Activated T-cell treated with anti-CD3 and anti-CD28 coated beads for 1 hour (primary cell): ENCODE measurements at places on chromosomes 13 and 19.

- DNase-seq: peak; percentile 87
Measured at GRCh38 chr19:17305517-17306284, at the start of gene MRPL34. Gene MRPL34, plus strand, starts transcription at chr19:17305872. Its CDS starts 21 bp downstream, at chr19:17305893.

GRCh38 chr13:41259875-41260501 is 3.4 kb downstream of the MTRF1 start:
- no peak for DNase-seq

GRCh38 chr13:78121459-78122348 is 203.1 kb upstream of the EDNRB start:
- no peak for DNase-seq

- DNase-seq: no peak
Measured at GRCh38 chr13:113182046-113182445, 23.6 kb downstream of the PROZ start.

DNA sequence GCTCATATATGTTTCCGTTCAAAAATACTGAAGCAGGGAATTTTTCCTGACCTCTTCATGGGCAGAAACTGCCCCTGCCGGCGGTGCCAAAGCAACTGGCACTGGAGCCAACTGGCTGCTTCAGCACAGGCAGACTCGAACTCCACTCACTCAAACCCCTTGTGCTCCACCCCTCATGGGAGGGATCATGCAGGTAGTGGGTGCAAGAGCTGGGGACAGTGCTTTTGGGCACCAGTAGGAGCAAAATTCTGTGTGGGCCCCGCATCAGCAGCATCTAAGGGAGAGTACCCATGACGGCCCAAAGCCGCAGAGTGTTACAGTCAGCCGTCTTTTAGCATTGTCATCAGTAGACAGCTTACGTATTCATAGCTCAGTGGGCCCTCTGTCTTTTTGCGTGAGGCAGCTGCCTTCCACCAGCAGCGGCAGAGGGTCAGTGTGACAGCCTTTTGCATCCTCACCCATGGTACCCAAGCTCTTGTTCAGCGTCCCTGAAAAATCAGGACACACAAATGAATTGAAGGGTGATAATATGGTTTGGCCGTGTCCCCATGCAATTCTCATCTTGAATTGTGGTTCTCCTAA is 393.8 kb downstream of the SLITRK6 start:
- no peak for DNase-seq

GRCh38 chr13:66138172-66138811 is 1091.8 kb downstream of the PCDH9 start:
- DNase-seq: no peak

DNA sequence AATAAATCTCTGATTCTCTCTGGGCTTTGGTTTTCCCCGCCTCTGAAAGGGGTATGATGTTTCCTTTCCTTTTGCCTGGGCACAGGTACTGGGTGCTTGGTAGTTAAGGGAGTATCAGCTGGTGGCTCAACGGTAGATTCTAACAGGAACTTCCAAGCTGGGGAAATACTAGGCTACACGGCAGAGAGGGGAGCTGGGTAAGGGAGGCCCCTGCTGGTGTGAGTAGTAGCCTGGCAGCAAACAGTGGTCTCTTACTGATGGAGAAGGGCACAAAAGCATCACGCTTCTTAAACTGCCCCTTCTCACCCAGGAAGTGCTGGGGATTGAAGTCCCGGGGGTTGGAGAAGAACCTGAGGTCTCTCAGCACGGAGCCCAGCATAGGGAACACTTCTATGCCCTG is 26.9 kb upstream of the CYP2A7 start:
- DNase-seq: peak; percentile 23

DNA sequence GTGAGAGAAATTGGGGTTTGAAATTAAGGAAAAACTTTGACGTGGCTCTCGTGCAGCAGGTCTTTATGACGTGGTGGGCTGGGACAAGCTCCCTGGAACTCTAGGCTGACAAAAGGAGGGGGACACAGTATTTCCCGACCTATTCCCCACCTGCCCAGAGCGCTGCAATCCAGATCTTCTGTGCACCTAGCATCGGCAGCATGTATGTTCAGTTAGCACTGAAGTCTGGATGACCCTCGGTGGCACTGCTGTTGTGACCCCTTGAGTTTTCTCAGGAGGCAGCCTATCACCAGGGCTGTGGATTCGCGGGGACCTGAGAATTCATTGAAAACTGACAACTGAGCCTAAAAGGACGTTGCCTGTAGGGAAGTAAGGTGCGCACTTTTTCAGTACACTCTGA is 9.1 kb upstream of the ZNF536 start:
- DNase-seq: no peak

DNA sequence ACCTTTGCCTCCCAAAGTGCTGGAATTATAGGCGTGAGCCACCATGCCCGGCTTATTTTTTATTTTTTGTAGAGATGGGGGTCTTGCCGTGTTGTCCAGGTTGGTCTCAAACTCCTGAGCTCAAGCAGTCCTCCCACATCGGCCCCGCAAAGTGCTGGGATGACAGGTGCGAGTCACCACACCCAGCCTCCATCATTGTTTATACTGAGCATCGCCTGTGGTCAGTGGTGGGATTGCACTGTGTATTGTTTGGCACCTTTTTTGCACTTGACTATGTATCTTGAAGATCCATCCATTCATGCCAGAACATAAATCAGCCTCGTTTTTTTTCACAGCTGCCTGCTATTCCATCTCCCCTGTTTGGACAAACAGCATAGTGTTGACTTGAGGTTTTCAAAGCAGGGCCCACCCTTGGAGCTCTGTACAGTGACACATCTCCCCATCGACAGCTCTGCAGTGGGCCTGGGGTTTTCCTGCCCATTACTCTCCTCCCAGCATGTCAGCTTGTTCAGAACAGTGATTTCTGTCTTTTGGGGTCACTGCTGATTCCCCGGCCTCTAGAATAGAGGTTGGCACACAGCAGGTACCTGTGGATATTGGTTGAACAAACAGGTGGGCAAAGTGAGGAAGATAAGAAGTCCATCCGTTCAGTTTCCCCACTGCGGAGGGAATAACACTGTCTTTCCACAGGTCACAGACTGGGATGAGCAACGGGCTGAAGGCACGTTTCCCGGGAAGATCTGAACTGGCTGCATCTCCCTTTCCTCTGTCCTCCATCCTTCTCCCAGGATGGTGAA is 8.2 kb upstream of the UPK1A start:
- no peak for DNase-seq

GRCh38 chr13:99425485-99426341 is 75.6 kb upstream of the TM9SF2 start:
- no peak for DNase-seq

- no peak for DNase-seq
Measured at GRCh38 chr19:17078920-17079709, 3.5 kb downstream of the MYO9B start.

DNA sequence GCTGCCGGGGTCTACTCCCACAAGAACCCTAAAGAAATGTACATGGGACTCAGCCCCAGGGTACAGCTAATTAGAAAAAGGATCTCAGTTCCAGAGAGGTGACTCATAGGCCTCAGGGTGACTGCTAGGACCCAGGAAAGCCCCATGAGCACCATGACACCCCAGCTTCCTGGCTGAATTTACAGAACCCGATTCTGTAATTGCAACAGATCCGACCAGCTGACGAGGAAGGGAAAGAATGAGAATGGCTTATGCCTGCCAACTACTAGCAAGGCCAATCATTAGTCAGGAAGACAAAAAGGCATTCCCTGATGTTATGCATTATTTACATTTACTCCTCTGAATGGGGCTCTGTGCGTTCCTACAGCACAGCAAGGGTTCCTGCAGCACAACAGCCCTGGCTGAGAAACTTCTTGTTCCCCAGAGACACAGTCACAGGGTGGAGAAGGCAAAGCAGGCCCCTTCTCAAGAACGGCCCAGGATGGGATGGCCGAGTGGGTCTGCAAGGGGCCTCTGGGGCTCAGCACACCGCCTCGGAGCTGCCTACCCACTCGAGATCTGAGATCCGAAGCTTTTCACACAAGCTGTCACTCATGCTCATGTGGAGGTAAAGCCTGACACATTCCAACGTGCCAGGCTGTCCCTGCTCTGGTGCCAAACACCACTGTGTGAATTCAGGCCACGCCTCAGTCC is 27.2 kb downstream of the PBX4 start:
- peak; percentile 28 for DNase-seq

- DNase-seq: peak; percentile 47
Measured at GRCh38 chr19:35828692-35829301, 16.2 kb upstream of the PRODH2 start.

DNA sequence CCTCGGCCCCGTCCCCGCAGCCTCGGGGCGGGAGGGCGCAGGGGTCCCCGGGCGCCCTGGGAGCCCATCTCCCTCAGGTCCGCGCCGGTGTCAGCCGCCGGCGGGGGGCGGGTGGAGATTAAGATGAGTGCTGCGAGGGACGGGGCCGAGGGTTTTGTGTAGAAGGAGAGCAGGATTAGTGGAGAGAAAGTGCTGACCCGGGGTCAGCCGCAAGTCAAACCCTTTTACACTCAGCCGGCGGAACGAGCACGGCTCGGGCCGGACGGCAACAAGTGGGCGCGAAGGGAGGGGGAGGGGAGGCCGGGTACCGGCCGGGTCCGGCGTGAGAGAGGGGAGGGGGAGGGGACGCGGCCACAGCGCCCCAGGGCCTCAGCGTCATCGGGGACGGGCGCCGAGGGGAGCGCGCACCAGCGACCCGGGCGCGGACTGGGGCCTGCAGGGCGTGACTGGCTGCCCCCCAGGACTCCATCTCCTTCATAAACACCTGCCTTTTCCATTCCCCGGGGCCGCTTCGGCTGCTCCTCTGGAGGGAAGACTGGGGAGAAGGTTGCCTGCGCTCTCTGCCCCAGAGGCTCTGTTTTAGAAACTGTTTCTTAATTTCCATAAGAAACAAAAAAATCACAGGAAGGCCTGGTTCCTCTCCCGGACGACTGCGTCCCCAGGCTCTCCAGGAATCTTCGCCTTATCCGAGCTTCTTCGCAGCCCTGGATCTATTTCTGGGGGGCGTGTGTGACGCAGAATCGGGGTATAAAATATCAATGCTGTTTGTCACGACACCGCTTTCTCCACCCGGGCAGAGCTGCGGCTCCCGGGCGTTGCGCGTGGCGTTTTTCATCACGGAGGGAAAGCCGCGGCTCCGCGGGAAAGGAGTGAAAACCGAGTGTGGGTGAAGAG is 6.5 kb downstream of the SOX1 start:
- no peak for DNase-seq

DNA sequence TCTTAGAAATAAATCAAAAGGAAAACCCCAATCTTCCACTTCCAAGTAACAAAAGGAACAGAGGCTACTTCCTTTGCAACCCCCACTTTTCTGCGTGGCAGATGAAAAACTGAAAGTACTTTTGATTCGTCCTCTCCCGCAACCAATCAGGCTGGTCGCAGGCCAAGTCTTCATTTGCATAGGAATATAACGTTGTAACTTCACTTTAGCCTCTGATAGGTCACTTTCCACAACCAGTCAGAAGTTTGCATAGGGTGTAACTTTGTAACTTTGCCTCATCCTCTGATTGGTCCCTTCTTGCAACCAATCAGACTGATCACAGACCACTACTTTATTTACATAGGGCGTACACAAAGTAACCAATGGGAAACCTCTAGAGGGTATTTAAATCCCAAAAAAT is 37.2 kb downstream of the TGDS start:
- no peak for DNase-seq

- DNase-seq: no peak
Measured at GRCh38 chr19:37537391-37537947, 30.7 kb downstream of the ZNF793 start.

GRCh38 chr19:5217171-5217570 is 123.4 kb downstream of the PTPRS start:
- no peak for DNase-seq

GRCh38 chr19:2282062-2282861 is at the start of gene PEAK3:
Gene PEAK3, minus strand, starts transcription at chr19:2282175. Its CDS starts 1,244 bp downstream, at chr19:2280931.
- DNase-seq: no peak

DNA sequence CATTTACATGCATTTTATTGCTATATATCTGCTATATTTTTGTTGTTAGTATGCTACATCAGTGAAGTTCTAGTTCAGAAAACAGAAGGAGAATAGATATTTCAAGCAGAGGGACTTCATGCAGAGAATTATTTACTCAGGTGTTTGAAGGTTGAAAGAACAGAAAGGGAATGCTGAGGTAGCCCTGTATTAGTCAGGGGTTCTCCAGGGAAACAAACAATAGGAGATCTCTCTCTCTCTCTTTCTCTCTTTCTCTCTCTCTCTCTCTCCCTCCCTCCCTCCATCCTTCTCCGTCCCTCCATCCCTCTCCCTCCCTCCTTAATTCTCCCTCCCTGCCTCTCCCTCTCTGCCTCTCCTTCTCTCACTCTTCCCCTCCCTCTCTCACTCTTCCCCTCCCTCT is 114.3 kb upstream of the TDRD3 start:
- DNase-seq: no peak

- no peak for DNase-seq
Measured at GRCh38 chr19:46622118-46622446, 2.8 kb downstream of the PTGIR start.

- no peak for DNase-seq
Measured at GRCh38 chr13:47415048-47415447, 518.2 kb upstream of the HTR2A start.

- DNase-seq: no peak
Measured at GRCh38 chr13:29081697-29082440, 261.7 kb downstream of the MTUS2 start.

GRCh38 chr13:111385183-111385857 is 64.9 kb downstream of the TEX29 start:
- DNase-seq: no peak

GRCh38 chr19:3599776-3600187 is 6.9 kb downstream of the TBXA2R start:
- DNase-seq: no peak

- no peak for DNase-seq
Measured at GRCh38 chr13:109779074-109779473, 7.3 kb downstream of the IRS2 start.

GRCh38 chr13:27465611-27466010 is 15.2 kb upstream of the MTIF3 start:
- DNase-seq: no peak

GRCh38 chr19:16998635-16999194 is 27.9 kb downstream of the CPAMD8 start:
- DNase-seq: no peak

GRCh38 chr19:4539693-4540581 is at the start of gene LRG1:
Gene LRG1, minus strand, starts transcription at chr19:4540036. Its CDS starts 23 bp downstream, at chr19:4540013.
- no peak for DNase-seq

- DNase-seq: no peak
Measured at GRCh38 chr13:111282425-111282824, 38.0 kb upstream of the TEX29 start.

GRCh38 chr19:47518139-47518538 is 3.3 kb upstream of the NAPA start:
- no peak for DNase-seq

DNA sequence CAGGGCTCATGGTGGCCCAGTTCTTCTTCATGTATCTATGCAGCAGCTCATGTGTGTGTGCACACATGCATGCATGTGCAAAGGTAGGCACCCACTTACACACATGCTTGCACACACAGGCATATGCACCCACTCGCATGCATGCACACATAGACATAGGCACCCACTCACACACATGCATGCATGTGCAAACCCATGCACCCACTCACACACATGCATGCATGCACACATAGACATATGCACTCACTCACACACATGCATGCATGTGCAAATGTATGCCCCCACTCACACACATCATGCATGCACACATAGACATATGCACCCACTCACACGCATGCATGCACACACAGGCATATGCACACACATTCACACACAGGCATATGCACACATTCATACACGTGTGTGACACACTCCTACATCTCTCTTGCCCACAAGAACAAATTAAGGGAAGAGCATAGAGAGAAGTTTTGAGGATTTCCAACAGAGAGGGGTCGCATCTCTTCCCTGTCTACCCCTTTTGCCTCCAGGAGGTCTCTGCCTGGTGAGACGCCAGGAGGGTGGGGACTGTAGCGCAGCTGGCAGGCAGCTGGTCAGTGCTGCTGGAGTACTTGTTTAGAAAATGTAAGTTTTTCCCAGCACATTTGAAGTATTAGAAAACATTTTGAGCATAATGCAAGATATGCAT is 63.9 kb upstream of the ARHGEF7 start:
- no peak for DNase-seq
